NCI-H2081 (cell line): ENCODE measurements at places on chromosomes 2 and 18.

GRCh38 chr2:239703834-239704233, 303.0 kb upstream of the HDAC4 start:
- DNase-seq = no peak

- no peak for DNase-seq
These were observed 20.5 kb downstream of the PDIA6 start for GRCh38 chr2:10792001-10792634.

GRCh38 chr2:42102024-42102590, 54.3 kb downstream of the PKDCC start:
- DNase-seq = no peak

DNA sequence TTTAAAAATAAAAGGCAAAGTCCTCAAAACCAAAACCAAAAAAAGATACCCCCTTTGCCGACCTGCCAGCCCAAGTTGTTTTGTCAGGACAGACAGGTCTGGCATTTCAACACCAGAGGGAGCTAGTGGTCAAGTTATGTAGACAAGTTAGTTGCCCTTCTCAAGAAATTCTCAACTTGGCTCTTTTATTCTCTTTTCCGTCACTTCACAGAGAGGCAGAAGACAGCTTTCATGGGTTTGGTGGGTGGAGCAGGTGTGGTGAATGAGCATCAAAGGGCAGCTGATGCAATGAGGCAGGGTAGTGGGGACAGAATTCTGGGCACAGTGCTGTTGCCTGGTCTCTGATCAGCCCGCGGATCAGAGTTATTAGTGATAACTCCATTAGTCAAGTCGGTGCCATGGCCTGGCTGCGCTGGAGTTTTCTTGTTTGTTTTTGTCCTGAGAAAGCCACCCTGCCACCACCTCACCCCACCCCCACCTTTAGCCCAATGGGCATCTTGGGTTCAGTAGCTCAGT, 303.7 kb upstream of the EPAS1 start:
- DNase-seq = peak; percentile 72

GRCh38 chr2:128367601-128368359, 49.1 kb upstream of the HS6ST1 start:
- no peak for DNase-seq

DNA sequence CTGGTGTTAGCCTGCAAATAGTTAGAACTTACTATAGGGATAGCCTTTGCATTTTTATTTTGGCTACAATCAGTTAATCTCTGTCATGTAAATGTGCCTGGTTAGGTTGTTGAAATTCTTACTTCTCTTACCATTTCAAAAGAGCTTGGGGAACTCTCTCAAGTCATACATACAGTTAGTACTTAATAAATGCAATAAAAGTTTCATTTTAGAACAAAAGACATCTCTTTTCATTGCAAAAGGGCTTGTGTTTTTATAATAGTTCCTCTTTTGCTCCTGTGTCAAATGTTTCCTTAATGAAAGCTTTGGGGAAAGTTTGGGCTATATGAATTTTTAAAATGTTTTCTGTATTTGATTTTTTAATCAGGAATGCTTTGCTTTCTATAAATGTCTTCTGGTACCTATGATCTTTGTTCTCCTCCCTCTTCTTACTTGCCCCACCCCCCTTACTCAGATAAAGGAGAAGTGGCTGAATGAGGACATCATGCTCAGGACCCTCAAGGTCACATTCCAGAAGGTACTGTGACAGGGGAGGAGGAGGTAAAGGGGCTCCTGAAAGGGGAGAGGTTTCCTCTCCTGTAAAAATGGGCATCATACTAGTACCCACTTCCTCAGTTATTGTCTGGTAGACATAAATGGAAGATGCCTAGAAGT, 13.6 kb downstream of the PTPN18 start:
- no peak for DNase-seq

DNA sequence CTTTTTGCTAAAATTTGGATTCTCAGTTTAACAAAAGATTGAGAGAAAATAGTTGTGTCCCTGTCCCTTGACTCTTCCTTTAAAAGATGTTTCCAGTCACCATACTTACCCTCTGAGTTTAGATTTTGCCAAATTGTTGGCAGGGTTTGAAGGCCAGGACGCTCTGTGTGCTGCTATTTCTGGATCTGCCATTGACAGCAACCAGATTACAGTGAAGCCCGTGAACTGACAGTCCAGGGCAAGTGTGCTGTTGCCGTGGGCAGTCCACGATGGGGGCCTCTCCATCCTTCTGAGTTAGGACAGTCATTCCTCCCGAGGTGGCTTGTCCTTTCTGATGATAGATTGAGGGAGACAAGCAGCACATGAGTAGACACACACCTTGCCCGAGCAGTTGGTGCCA, 89.9 kb downstream of the PTPRM start:
- no peak for DNase-seq

DNA sequence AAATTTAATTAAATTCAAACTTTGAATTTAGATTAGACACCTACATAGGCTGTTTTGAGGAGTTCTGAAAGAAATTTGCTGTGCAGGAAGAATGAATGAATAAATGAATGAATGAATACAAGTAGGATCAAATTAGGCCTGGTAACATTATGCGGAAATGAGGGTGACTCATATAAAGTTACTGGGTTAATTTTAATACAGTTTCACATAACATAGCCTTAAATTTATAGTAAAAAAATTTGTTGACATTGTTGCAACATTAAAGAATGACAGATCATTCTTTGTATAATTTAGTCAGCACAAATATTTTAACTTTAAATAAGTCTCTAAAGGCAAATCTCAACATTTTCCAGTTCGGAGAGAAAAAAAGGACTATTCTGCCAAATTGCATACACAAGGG, 1293.1 kb upstream of the SLC39A10 start:
- no peak for DNase-seq

DNA sequence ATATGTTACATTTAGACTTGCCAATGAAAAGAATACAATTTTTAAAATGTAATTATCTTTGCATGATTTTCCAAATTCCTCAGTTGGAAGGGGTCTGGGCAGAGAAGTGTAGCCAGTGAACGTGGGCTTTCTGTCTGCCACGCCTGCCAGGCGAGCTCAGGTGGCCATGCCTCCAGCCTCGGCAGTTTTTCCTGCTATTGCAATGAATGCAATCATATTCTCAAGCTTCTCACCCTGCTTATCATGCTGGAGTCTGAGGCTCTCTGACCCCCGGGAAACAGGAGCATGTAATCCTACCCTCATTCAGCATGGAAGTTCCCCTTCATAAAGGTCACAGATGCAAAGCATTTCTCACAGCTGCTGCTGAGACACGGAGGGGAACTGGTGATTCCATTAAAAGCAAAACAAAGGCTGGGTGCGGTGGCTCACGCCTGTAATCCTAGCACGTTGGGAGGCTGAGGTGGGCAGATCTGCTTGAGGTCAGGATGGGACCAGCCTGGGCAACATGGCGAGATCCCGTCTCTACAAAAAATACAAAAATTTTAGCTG, 154.8 kb downstream of the MBP start:
- DNase-seq = no peak

DNA sequence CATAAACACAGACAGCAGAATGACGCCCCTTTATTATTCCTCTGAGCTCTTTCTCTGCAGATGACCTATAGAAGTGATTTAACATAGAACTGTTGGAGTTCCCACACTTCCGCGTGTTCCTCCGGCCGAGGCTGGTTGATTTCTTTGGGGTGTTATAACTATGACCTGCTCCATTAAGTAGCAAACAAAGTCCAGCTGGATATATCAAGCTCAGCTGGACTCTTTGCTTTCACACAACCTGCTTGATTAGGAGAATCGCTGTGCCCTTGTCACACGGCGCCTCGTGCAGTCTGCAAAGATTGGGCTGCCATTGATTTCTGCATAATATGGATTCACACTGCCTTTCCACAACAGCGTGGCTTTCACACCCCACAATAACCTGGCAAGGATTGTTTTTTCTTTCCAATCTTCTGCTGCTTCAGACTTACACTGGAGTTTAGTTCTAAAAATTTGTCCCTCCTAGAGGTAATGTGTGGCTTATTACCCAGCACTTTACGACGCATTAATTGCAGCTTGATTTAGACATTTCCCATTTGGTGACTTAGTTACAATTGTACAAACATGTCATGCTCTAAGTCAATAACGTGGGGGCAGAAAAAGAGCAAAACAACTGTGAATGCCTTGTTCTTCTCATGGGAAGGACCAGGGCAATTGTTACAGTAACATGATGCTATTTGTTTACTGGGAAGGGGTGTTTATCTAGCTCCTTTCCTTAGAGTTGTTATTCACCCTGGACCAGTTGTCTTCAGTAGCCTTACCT, 485.7 kb downstream of the TXNL1 start:
- DNase-seq = no peak

GRCh38 chr2:144703852-144704708, 184.2 kb upstream of the ZEB2 start:
- DNase-seq = no peak

GRCh38 chr2:231034291-231034882, 2.9 kb upstream of the C2orf72 start:
- DNase-seq = no peak

DNA sequence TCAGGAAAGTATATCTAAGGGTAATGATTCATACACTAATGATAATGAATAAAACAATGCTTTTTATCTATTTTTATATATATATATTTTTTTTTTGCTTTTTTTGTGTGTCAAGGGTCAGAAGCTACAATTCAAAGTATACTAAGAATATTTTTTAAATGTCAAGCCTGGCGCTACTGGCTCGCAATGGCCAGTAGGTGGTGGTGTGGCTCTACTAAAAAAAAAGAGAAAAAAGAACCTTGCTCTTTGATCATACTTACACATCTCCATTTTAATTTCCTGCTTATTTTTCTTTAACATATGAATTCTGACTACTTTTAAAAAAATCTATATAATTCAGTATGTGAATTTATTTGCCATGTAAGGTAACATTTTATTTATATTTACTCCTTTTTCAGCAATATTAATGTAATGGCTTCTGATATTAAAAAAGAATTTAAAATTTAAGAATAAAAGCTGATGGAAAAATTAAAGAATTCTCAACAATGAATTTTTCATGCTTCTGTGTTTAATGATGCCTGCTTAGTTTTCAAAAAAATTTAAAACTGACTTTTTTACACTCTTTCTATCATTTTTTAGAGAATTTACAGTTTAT, 232.9 kb downstream of the GULP1 start:
- peak; percentile 55 for DNase-seq

DNA sequence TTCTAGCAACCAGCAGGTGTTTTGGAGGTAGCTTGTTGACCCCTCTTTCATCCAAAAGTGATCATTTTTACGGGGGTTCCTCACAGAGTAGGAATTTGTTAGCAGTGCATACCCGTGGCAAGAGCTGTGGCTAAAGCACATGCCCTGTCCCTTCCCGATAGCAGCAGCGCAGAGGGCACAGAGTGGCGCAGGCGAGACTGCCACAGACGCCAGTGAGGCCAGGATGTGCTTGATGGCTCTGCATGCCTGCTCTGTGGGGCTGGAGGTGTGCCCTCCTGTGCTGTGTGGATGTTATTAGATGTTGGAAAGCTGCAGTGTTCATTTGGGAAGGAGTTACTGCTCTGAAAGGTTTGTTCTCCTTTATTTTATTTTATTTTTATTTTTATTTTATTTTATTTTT, 153.6 kb downstream of the FAM210A start:
- no peak for DNase-seq

- DNase-seq = no peak
These were observed 24.3 kb downstream of the IGFBP5 start for GRCh38 chr2:216671081-216671411.

- no peak for DNase-seq
These were observed 214.8 kb upstream of the HNRNPA3 start for GRCh38 chr2:176997792-176998169.

- no peak for DNase-seq
These were observed 221.3 kb upstream of the CRIM1 start for GRCh38 chr2:36134281-36134680.

- DNase-seq = no peak
These were observed 813 bp downstream of the NDC80 start for GRCh38 chr18:2572171-2572569.

DNA sequence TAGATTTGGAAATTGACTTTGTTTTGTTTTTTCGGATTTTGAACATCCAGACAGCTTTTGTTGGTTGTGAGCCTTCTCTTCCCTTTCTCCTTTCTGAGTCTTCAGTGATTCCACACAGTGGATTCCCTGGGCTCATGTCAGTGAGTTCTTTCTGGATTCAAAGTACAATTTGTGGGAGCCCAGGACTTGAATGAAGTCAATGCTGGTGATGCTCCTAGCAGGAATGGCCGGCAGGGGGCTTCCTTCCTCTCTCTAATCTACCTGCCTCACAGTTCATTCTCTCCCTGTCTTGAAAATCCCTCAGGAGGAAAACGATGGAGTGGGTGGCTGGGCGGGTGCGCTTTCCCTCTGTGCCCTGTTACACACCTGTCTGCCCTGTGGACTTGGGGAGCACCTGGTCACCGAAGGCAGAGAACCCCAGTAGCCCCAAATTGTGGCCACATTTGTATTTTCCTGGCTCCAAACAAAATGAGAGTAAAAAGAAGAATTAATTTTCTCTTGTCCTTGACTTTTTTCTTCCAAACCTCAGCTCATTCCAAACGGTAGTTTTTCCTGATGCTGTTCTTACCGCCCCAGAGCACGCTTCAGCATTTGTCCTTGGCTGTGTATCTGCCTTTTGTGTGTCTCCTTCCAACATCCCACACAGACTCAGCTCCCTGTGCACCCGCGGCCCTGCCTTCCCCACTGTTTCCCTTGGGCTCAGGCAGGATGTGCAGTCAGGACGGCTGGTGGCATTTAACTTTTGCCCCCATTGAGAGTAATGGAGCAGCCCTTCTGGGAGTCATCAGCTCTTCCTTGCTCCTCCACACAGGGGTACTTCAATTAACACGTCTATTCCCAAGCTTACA, 86.6 kb downstream of the MARCO start:
- DNase-seq = peak; percentile 61

DNA sequence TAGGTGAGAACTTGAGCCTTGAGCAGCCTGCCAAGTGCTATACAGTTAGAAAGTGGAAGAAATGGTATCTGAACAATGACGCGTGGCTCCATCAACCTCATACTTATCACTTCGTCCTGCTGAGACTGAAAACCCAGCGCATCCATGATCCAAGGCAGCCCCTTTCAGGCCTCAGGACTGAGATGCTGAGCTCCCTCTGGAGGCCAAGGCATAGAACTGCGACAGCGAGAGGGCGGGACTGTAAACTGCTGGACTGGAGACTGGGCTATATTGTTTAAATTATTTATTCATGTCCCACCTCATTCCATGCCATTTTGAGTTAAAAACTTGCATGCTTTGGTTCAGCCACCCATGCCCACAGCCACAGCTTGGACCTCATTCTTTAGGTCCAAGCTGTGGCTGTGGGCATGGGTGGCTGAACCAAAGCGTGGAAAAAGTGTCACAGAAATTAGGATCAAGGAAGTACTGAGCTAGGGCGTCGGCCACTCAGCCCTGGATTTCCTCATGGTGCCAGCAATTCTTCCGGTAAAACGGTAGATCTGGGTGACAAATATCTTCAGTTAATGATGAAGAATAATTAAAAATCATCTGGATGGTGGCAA, 195.5 kb downstream of the L3MBTL4 start:
- DNase-seq = no peak

- no peak for DNase-seq
These were observed 129.1 kb upstream of the SNTG2 start for GRCh38 chr2:821546-821945.

GRCh38 chr18:27785815-27786471, 391.0 kb downstream of the CDH2 start:
- DNase-seq = peak; percentile 54
